ENCODE measurements at places on chromosomes 2 and 18.

DNA sequence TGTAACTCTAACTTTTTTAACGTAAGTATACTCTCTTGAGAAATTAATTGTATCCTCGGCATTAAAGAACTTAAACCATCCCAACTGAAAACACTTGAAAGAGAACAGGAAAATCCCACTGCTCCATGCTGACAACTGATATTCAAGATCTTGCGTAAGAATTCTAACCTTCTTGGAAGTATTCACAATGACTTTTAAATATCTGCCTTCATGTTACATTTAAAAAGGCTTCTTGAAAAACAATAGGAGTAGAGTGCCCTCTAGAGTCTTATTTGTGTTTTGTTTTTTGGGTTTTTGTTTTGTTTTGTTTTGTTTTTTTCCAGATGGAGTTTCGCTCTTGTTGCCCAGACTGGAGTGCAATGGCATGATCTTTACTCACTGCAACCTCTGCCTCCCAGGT, 65.4 kb upstream of the DNAJC10 start:
- DNase-seq = peak; percentile 38

GRCh38 chr2:179444056-179444455, 179.4 kb upstream of the SESTD1 start:
- no peak for DNase-seq

GRCh38 chr18:35852786-35853185, 119.7 kb upstream of the RMP24 start:
- DNase-seq = no peak

- DNase-seq = no peak
Observed at GRCh38 chr2:201223089-201224073, 37.0 kb upstream of the CASP8 start.

DNA sequence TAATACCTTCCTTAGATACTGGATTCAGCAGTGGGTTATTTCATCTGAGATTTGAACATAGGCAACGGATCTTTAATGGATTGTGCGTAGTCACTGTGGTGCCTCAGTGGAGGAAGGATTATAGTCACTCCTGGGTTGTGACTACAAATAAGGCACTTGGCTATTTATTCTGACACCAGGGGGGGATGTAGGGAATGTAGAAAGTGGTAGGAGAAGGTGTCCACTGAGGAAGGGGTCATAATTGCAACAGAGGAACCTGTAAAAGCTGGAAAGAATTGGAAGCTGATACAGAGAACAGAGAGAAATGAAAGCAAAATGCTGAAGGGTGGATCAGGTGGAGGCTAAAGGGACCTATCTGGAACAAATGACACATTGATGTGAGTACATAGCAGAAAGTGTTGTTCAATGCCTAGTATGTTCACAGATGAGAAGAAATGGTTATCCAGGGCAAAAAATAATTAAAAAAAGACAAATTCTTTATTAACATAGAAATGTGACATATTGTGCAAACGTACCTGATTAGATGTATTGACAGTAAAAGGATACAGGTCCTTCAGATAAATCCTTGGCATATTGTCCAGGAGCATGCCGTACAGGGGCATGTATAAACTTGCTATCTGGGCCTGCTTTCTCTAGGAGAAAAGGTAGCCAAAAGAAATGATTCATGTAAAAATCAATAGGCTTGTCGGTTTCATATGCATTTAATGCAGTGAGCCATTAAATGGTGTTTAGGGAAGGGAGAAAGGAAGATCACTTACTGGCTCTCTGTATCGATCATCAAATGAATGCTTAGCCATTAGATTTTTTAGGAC, 91.2 kb upstream of the CCDC195 start:
- no peak for DNase-seq

GRCh38 chr2:207107131-207107530, 58.6 kb downstream of the KLF7 start:
- DNase-seq = no peak

- DNase-seq = no peak
Observed at GRCh38 chr2:55047677-55048299, 2.5 kb downstream of the RTN4 start.

DNA sequence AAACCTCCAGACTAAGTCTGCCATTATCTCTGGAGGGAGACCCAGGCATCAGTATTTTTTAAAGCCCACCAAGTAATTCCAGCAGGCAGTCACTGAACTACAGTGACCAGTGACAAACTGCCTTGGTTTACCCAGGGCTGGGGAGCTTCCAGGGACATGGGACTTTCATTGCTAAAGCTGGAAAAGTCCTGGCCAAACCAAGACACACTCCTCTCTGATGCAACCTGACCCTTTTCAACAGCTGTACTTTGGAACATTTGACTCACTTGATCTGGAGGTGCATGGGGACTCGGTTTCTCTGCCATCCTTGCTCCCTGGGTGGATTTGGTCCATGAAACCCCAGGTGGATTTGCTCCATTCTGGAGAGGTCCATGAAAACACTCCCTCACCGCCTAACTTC, 7.0 kb downstream of the MRO start:
- no peak for DNase-seq

DNA sequence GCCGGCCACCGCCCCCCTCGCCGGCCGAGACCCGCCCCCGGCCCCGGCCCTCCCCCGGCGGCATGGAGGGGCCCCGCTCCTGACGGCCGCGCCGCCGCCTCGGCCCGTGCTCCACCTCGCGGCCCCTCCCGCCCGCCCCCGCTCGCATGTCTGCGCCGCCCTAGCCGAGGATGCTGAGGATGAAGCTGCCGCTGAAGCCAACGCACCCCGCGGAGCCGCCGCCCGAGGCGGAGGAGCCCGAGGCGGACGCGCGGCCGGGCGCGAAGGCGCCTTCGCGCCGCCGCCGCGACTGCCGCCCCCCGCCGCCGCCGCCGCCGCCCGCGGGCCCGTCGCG, 397 bp downstream of the ZCCHC2 start:
- DNase-seq = no peak

DNA sequence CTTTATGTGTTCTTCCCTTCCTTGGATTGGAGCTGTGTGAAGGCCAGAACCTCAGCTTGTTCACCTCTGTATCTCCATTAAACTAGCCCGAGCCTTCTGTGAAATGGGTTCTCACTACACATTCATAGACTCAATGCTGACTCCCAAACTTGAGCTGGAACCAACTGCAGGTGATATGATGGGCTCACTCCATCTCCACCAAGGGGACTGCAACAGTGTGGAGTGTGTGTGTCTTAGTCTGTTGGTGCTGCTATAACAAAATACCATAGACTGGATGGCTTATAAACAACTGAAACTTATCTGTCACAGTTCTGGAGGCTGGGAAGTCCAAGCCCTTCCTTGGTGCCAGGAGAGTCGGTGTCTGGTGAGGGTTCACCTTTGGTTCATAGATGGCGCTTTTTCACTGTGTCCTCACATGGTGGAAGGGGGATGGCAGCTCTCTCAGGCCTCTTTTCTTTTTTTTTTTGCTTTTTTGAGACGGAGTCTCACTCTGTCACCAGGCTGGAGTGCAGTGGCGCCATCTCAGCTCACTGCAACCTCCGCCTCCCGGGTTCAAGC, 94.2 kb upstream of the MAP4K3 start:
- DNase-seq = no peak

GRCh38 chr2:102422910-102423309, at the start of gene IL18RAP:
Gene IL18RAP, plus strand, starts transcription at chr2:102423160. Its CDS starts 118 bp downstream, at chr2:102423278.
- no peak for DNase-seq

DNA sequence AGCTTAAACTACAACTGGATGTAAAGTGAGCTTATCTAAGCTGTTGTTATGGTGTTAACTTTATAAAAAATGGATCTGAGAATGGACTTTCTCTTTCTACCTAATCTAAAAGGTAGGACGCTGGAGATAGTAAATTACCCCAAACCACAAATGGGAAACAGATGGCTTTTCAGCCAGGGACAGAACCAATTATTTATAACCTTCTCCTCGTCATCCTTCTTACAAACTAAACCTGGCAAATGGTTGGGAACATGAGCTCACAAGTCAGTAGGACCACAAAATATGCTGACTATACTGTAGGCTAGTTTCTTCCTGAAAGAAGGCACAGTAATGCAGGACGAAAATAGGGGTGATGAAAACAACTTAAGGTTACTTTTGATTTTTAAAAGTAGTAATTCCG, 32.7 kb upstream of the ZDBF2 start:
- DNase-seq = no peak

GRCh38 chr2:101496279-101496678, 21.4 kb upstream of the RFX8 start:
- no peak for DNase-seq

- DNase-seq = no peak
Observed at GRCh38 chr18:4589056-4589800, 134.1 kb upstream of the DLGAP1 start.

DNA sequence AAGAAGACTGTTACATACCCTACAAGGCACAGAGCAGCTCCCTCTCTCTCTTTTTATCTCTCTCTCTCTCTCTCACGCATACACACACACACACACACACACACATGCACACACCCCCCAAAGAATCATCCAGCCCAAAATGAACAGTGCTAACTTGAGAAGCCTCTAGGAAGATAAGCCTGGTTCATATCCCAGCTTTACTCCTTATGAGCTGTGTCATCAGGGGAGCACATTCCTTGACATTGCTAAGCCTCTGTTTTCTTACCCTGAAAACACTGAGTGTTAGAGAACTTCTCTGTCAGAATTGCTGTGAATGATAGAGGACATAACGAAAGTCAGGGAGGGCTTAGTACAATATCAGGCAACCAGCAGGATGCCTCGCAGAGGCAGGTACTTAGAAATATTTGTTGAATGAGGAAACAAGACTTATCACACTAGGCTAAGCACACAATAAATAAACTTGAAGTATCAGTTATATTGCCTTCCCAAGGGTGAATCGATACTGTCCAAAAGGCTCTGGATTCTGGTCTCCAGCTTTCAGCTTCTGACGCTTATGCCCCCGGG, 725.6 kb upstream of the ID2 start:
- no peak for DNase-seq

DNA sequence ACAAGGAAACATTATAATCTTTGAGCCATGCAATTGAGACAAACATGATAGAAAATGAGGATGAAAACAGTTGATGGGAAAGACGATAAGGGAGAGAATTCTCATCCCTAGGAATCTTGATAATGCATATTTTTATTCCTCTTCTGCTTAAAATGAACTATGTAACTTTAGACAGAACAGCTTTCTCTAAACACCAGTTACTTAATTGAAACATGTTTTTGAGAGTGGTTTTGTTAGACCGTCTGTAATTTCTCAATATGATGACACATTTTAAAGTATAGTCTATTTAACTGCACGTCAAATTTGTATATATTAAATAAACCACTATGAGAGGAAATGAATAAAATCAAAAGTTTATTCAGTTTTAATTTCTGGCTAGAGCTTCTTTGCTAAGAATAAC, 1453.9 kb upstream of the NXPH2 start:
- no peak for DNase-seq

DNA sequence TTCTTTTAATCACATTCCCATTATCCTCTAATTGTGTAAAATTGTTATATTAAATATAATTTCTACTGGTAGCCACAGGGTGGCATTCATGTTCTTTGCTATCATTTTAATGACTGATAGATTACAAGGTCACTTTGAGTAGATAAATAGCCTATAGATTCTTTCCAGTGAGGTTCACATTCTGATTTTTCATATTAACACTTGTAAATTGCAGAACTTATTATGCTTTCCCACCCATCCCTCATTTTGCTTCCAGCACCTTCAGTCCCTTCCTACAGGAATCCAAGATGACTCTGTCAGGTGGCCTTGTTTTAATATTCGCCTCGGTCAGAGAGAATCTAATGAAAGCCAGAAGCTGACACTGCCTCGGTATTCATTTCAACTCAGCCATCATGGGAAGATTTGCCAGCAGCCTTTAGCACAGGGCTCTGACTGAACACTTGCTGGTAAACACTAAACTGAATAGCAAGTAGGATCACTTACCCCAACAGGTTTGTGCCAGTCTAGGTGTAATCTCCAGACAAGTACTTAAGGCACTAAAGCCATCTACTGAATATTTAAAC, 101.2 kb upstream of the FSHR start:
- peak; percentile 4 for DNase-seq

- no peak for DNase-seq
Observed at GRCh38 chr2:85886141-85886540, 2.6 kb downstream of the ST3GAL5 start.

- no peak for DNase-seq
Observed at GRCh38 chr2:241275504-241275903, 40.0 kb downstream of the HDLBP start.

DNA sequence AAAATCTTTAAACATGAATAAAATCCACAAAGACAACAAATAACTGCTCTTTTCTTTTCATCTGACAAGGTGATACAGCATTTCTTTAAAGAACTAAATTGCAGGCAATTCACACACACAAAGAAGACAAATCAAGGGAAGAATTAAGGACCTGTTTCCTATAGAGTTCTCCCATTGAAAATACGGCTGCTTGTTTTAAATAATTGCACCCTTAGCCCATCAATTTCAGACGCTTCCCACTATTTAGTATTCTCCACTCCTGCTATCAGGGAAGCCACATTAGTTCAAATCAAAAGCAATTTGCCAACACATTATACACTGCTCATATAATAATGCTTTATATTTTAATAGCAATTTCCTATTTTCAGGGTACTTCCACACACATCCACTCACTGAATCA, 11.3 kb downstream of the CMPK2 start:
- no peak for DNase-seq

DNA sequence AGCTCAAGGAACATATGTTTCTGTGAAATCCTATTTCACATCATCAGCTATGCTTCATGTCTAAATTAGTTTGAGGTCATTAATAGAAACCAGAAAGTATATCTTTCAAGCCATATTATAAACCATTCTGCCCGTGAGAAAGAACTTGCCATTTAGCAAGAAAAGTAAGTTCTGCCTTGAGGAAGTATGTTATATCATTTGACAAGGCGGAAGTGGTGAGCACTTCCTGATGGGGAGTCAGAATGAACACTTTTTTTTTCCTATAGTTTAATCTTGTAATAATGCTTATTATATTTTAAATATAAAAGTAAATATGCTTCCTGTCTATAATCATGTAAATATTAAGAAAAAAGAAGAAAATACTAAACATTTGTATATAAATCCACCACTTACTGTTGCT, 39.3 kb upstream of the NRXN1 start:
- DNase-seq = no peak

GRCh38 chr2:195457873-195458272, 199.2 kb upstream of the SLC39A10 start:
- DNase-seq = no peak

DNA sequence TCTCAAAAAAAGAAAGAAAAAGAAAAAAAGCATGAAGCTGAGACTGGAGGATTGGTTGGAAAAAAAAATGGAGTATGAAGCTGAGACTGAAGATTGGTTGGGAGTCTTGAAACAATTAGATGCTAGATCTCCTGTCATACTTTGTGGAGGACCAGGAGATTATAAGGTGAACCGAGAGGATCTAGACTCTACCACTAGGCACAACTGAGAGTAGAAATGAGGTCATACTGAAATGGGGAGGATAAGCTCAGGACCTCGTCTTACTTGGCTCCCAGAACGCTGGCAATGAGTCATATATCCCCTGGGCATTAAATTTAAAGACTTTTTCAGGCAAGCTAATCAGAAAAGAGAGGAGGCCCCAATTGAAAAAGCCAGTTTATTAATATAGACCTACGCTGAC, 3.3 kb upstream of the ORC2 start:
- DNase-seq = no peak

DNA sequence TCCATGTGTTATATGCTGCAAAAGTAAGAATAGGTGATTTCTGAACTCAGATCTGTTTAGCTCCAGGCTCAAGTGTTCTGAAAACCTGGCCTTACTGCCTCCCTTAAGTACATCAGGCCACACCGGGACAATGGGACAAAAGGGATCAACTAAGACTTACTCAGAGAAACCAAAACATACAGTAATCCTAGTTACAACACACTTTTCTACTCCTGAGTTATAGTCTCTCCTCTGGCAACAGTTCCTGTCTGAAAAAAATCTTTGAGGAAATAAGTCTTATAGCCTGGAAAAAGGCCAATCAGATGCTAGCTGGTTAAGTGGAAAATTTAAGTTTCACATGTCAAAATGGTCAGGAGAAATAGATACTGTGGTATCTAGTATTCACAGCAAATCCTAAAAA, 5.6 kb downstream of the METTL5 start:
- no peak for DNase-seq
